RPMI7951 (cell line): ENCODE measurements at places on chromosomes 2 and 18. TPM values are rescaled to one million over a fixed set of nuclear protein-coding genes. Genes with fewer than 3 reads are reported as not detected.

DNA sequence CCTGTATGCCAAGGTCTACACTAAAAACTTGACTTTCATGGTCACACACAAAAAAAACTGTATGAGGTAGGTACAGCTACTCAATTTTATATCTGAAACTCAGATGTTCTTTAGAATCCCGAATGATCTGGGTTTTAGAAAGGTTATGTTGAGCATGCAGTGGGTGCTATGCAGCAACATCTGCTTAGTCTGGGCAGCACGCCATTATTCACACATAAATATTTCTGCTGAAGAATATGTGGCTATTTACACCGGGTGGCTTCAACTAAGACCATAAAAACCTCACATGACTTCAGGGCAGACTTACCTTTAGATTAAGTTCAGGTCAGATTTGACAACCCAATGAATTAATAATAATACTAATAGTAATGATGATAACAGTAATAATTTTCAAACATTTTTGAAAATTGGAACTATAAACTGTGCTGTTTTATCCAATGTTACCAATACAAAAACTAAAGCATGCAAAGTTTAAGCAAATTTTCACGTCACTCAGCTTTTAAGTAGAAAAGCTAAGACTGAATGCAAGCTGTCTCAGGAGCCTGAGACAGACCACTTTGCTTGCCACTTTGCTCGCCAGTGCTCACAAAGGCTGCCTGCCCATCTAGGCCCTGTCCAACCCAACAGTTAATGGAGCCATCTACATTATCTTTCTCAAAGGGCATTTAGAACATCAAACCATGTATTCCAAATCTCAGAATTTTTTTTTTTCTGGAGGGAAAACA, 292.0 kb downstream of the CNTNAP5 start:
- DNase-seq = no peak

GRCh38 chr2:217407362-217407761, 547.5 kb upstream of the TNP1 start:
- DNase-seq = no peak

- peak; percentile 14 for DNase-seq
Measured at GRCh38 chr2:213216461-213216860, 65.0 kb upstream of the IKZF2 start.

DNA sequence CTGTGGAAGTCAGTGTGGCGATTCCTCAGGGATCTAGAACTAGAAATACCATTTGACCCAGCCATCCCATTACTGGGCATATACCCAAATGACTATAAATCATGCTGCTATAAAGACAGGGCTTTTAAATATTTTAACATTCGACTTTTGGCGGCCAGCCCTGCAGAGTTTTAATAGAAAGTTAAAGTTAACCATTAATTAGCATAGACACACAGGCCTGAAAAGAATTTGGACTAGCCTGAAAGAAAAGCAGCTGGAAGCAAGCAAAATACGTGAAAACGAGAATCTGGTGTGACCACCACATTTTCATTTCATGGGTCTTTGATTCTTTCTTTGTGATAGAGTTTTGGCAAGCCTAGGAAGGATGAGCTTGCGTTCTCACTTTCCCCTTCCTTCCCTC, 184.0 kb downstream of the SCG2 start:
- DNase-seq = peak; percentile 9

DNA sequence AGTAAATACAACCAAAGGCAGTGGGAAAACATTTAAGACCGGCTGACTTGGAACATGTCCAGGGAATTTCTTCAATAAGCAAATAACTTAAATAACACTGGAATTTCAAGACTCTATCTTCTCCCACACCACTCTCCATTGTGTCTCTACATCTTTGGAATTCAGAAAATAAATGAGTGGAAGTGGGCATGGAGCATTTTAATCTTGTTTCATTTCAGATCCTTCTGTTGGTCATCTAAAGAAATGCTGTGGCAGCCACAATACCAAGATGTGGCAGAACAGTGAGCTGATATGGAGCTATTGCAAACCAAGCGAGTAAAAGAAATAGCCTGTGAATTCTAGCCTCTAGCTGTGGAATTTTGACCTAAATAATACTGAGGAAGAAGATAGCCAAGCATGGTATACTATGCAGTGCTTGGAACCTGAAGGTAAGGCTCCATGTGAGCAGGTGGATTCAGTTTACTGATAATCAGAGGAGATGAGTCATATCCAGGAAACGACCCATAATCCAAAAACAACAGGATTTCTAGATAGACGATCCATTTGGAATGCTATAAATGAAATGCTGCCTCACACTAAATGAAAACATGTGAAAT, 157.1 kb upstream of the SCN7A start:
- no peak for DNase-seq

- DNase-seq = no peak
Measured at GRCh38 chr2:224174990-224175389, 135.9 kb upstream of the SERPINE2 start.

GRCh38 chr2:83224591-83225200, 1234.4 kb downstream of the SUCLG1 start:
- DNase-seq = no peak

GRCh38 chr2:237259201-237259600, 154.8 kb downstream of the COL6A3 start:
- DNase-seq = no peak

GRCh38 chr2:69645921-69646320, 2.4 kb upstream of the AAK1 start:
- DNase-seq = no peak

- DNase-seq = peak; percentile 66
Measured at GRCh38 chr18:44651478-44651877, 29.2 kb upstream of the SETBP1 start.

- DNase-seq = no peak
Measured at GRCh38 chr2:121368836-121369235, 83.8 kb upstream of the TFCP2L1 start.

- DNase-seq = no peak
Measured at GRCh38 chr2:237498341-237498740, 11.3 kb downstream of the MLPH start.

- peak; percentile 68 for DNase-seq
Measured at GRCh38 chr2:10303694-10304378, 1.1 kb downstream of the HPCAL1 start.

DNA sequence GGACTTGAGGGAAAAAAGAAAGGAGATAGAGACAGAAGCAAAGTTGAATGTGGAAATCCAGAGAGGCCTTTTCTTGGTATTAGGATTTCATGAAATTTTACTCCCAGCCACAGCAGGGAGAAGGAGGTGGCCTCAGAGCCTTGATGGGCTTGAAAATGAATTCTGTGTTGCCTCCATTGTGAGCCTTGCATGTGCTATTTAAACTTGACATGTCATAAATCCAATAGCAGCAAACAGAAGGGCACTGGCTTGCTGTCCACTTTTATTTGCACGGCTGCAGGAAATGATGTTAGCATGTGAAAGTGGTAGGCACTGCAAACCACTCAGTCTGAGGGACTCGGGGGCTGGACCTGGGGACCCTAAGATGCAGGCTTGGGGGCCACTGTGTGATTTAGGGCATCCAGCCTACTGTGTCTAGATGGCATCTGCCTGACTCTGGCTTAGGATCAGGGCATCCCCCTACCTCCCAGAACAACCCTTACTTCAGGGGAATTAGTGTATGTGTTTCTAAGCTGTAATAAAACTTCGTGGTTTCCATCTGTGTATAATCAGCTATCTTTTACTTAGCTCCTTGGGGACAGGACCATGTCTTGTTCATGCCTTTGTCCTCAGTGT, 139.1 kb upstream of the SKOR2 start:
- no peak for DNase-seq

GRCh38 chr2:197107291-197108269, 181.1 kb upstream of the PGAP1 start:
- peak; percentile 79 for DNase-seq

DNA sequence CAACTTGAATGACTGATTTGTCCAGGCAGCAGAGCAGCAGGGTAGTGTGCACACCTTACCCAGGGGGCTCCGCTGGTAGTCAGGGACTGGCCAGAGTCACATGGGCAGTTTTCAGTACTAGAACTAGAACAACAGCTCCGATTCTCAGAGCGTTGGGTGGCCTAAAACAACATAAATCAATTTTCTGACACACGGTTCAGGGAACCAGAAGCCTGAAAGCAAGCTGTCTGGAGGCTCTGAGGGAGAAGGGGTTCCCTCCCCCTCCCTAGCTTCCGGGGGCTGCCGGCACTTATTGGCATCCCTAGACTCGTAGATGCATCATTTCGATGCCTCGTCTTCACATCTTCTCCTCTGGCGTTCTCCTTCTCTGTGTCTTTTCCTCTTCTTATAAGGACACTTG, 13.4 kb upstream of the ITGB6 start:
- no peak for DNase-seq

GRCh38 chr2:234335661-234336228, 161.1 kb downstream of the ARL4C start:
- DNase-seq = peak; percentile 99

- DNase-seq = peak; percentile 85
Measured at GRCh38 chr2:145090841-145091761, 571.2 kb upstream of the ZEB2 start.

DNA sequence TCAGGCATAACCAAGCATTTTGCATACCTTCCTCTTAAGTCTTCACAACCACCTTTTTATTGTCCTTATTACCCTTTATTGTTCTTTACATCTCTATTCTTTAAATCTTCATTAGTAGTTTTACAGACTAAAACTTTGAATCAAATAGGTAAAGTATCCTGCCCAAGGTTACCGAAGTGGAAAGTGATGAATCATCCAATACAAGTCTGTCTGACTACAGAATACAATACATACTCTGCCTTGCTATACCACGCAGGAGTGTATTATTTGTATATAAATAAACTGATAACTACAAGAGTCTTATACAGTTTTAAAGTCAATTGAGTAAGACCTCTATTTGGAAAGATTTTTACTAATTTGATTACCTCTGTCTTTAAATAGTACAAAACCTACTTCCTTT, 196.0 kb downstream of the ZEB2 start:
- no peak for DNase-seq

DNA sequence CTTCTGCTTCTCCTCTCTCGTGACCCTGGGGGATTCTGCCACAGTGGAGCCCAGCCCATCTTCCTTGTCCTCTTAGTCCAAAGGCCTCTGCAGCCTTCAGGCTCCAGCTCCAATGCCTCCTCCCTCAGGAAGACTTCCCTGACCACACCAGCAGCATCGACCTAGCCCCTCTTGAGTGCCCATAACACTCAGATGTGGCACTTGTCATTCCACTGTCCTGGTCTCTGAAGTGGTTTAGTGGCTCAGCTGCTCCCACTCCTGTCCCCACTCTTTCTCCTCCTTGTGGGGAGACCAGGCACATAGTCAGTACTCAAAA, 97.5 kb downstream of the STPG4 start:
- no peak for DNase-seq

DNA sequence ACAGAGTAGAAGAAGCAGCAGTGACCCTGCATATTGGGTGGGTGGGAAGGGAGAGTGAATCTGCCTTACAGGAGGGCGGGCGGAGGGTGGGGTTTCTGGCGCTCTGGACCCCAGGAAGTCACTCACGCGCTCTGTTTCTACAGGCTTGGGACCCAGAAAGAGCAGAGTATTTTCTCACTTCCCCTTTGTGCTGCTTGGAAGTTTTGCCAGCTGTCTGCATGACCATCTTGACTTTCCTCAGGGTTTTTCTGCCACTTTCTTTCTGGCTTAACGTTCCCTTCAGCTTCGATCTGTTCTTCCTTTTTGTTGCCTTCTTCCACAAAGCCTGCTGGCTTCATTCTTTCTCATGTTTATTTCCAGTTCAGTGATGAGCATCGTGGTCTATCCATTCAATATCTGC, 383.1 kb downstream of the GALR1 start:
- DNase-seq = no peak

DNA sequence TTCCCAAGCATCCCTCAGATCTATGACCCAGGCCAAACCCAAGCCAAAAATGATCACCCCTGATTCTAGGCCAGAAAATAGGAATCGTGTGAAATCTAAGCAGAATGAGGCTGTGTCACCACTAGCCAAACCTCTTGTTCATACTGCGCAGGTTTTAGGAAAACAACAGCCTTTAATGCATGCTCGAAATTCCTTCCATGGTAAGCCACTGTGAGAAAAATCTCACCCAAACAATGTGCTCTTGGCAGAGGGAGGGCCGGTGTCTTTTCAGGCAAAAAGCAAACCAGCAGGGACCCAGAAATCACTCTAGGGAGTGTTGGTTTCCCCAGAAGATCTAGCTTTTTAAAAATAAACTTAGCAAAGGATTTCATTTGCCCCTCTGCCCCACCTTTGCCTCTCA, 71.2 kb upstream of the FOSL2 start:
- no peak for DNase-seq

DNA sequence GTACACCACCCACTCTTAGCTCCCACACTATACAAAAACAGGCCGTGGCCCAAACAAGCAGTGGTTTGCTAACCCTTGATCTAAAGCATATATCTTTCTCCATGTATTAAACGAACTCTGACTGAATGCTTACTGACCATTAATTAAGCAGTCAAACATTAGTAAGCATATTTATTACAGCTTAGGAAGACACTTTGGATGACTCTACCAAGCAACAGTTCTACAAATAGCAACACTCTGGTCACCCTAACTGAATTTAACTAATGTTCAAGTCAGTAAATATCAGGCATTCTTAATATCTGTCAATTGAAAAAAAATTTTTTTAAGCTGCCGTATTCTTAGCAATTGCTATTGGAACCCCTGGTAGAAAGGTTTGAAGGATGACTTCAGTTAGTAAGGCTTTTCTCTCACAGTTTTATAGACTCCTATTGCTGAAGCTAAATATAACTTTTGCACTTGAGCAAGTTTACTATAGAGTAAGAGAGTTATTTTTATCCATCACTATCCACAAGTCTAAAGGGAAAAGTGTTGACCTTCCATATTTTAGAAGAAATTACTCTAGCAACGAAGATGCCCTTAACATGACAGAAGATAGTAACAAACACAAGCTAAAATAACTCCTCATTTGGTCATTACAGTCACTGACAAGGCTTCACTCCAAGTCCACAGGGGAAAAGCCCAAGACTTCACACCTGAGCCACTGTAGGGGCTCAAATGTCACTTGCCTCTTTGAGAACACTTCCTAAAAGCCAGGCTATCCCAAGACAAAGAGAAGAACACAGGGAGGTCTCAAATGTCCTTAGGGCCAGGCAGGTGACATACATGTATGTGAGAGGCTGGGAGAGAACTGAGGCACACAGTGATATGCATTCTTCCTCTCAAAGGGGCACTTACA, 74.4 kb downstream of the RTN4 start:
- no peak for DNase-seq

Gene DPP4
- 2.8 and 3.1 TPM in 2 replicates for total RNA-seq

Gene GAL3ST2
- not detected in 2 replicates for total RNA-seq

Gene DAPL1
- total RNA-seq = 1.2 TPM in 1 of 2 replicates, not detected in the other

Gene C1QL2
- not detected in 2 replicates for total RNA-seq

Gene FAM124B
- not detected in 2 replicates for total RNA-seq

Gene GREB1
- total RNA-seq = 0.78 and 0.84 TPM in 2 replicates

Gene AGXT
- 0.10 and 0.24 TPM in 2 replicates for total RNA-seq

Gene LAMA1
- total RNA-seq = 0.98 and 1.2 TPM in 2 replicates

Gene SP140
- 0.12 and 0.59 TPM in 2 replicates for total RNA-seq

Gene POTEF
- not detected in 2 replicates for total RNA-seq

Gene PRSS56
- not detected in 2 replicates for total RNA-seq

Gene HOXD13
- total RNA-seq = 1.2 and 2.6 TPM in 2 replicates

Gene GAREM1
- total RNA-seq = 0.29 and 0.60 TPM in 2 replicates

Gene ITSN2
- total RNA-seq = 22.5 and 24.0 TPM in 2 replicates
